Neuronal stem cell (in vitro differentiated cells): ENCODE measurements at places on chromosomes 7 and 10.
A peak's percentile ranks its signal among the peaks of the same experiment; 100 is the strongest.

- H3K4me3 ChIP-seq, result no peak overlapping the region
- no peak for DNase-seq
- no peaks in the 10 kb centered on the region for H3K27me3 ChIP-seq
- no peaks in the 10 kb centered on the region for H3K4me1 ChIP-seq
- no peaks in the 10 kb centered on the region for H3K36me3 ChIP-seq
- H3K27ac ChIP-seq, result no peak overlapping the region
Measured at GRCh38 chr7:95794917-95795515, 22.7 kb downstream of the DYNC1I1 start.

DNA sequence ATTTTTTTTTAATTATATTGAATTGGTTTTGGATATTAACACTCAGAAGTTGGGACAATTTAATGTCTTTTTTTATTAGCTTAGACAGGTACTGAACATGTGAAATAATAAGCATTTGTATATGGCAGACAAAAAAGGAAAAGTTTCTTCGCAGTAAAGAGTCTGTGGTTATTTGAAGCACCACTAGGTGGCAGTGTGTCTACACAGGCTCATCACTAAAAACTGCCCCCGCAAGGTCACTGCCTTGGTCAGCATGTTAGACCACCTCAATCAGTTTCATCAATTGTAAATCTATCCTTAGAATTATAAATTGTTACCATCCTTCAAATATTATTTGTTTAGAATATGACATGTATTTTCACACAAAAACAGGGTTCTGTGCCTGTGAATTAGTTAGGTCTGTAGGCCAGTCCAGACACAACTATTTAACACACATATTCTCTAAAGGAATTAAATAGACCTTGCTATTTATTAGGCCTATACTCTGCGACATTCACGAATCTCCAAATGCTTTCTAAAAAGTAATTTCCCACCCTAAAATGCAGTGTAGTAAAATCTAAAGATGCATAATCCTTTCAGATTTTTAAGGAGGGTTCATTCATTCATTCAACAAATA, 17.0 kb downstream of the PNLIPRP3 start:
- no peak overlapping the region for H3K27ac ChIP-seq
- no peaks in the 10 kb centered on the region for H3K4me1 ChIP-seq
- H3K27me3 ChIP-seq, result no peaks in the 10 kb centered on the region
- no peaks in the 10 kb centered on the region for H3K36me3 ChIP-seq
- DNase-seq, result peak; percentile 23
- H3K4me3 ChIP-seq, result no peak overlapping the region

DNA sequence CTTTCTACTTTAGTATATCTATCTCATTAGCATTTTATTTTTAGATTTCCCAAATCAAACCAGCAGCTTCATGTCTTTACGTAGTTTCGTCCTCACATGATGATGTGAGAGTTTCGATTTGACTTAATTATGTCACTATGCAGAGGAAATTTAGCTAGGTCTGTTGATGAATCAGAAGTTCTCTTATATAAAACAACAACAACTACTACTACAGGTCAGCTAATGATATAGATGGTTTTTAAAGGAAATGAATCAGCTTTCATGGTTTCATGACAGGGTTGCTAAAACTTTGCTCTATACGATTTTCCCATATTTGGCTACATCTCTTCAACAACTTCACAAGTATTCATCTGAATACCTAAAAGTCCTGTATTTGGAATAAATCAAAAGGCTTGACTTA, 28.6 kb downstream of the JAZF1 start:
- no peaks in the 10 kb centered on the region for H3K27me3 ChIP-seq
- no peak overlapping the region for H3K4me3 ChIP-seq
- H3K4me1 ChIP-seq, result no peaks in the 10 kb centered on the region
- no peaks in the 10 kb centered on the region for H3K36me3 ChIP-seq
- no peak for DNase-seq

DNA sequence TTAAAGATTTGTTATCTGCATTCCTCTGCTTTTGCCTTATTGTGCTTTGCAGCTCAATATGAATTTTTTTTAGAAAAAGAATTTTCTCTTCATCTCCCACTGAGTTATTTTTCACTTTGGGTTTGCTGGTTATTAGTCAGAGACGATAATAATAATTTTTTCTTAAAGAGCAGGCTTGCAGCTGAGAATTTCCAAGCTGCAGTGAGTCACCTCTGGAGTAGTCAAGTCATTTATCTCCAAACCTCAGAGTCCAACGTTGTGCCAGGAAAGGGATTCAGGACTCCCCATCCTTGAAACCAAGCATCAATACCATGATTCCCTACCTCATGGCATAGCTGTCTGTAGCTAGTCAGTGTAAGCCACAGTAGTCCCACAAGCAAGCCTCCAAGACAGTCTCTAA, 15.2 kb upstream of the EGR2 start:
- H3K4me1 ChIP-seq, result no peaks in the 10 kb centered on the region
- H3K4me3 ChIP-seq, result no peak overlapping the region
- DNase-seq, result no peak
- no peak overlapping the region for H3K27ac ChIP-seq
- no peaks in the 10 kb centered on the region for H3K36me3 ChIP-seq

GRCh38 chr10:97083228-97083829, 102.4 kb downstream of the SLIT1 start:
- no peaks in the 10 kb centered on the region for H3K36me3 ChIP-seq
- peaks cover 3% of the 10 kb centered on the region for H3K4me1 ChIP-seq
- H3K4me3 ChIP-seq, result no peak overlapping the region
- no peak for DNase-seq
- H3K27me3 ChIP-seq, result no peaks in the 10 kb centered on the region

GRCh38 chr7:116165717-116166116, 44.6 kb upstream of the TES start:
- H3K4me1 ChIP-seq, result no peaks in the 10 kb centered on the region
- no peaks in the 10 kb centered on the region for H3K27me3 ChIP-seq
- H3K27ac ChIP-seq, result no peak overlapping the region
- no peaks in the 10 kb centered on the region for H3K36me3 ChIP-seq

DNA sequence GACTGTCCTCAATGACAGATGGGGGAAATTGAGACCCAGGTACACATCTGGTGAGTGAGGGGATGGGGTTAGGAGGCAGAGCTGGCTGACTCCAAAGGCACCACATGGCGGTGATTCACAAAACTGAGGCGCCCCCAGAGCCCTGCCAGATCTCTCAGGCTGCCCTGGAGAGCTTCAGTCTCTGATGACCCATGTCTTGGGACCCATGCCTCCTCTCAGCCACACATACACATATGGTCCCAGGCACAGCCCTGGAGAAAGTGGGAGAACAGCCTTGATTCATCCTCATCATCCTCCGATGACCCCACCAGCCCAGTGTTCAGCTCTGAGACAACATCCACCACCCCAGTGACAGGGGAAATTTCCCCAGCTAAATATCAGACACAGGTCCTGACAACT, 426.0 kb downstream of the RPS24 start:
- H3K4me3 ChIP-seq, result no peak overlapping the region
- no peaks in the 10 kb centered on the region for H3K36me3 ChIP-seq
- peaks cover 2% of the 10 kb centered on the region for H3K27me3 ChIP-seq
- no peak for DNase-seq
- H3K4me1 ChIP-seq, result peaks cover 14% of the 10 kb centered on the region

- H3K4me1 ChIP-seq, result peaks cover 7% of the 10 kb centered on the region
- H3K27me3 ChIP-seq, result no peaks in the 10 kb centered on the region
- H3K36me3 ChIP-seq, result no peaks in the 10 kb centered on the region
- no peak for DNase-seq
- H3K4me3 ChIP-seq, result no peak overlapping the region
Measured at GRCh38 chr10:1399431-1400100, 337.8 kb downstream of the ADARB2 start.

DNA sequence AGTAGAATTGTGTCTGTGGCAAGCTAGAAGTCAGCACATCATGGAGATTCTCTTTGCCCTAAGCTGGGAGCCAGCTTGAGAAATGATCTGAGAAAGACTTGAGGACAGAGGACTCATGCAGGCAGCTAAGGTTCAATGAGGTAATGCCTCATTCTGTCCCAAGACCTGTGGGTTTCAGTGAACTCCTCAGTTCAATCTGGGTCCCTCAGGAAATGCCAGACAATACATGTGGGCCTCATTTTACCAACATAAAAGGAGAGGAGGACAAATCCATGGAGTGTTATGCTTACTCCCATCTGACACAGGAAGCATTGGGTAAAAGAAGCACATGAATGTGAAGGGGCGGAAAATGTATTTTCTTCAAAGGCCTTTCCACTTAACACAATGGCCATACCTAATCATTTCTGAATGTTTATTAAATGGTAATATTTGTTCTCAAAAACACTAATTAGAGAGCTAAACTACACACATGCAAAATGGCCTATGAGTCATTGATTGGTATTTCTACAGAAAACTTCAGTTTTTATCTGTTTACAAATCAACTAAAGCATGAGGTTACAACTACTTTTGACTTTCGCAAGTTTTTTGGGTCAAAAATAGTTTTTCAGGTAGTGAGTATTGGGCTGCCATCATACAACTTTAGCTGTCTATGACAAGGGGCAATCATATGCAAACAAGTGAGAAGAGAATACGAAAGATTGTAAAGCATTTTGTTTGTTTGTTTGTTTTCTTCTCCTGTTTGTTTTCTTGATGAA, 205.3 kb downstream of the CHRM2 start:
- DNase-seq, result no peak
- H3K4me1 ChIP-seq, result no peaks in the 10 kb centered on the region
- no peak overlapping the region for H3K27ac ChIP-seq

DNA sequence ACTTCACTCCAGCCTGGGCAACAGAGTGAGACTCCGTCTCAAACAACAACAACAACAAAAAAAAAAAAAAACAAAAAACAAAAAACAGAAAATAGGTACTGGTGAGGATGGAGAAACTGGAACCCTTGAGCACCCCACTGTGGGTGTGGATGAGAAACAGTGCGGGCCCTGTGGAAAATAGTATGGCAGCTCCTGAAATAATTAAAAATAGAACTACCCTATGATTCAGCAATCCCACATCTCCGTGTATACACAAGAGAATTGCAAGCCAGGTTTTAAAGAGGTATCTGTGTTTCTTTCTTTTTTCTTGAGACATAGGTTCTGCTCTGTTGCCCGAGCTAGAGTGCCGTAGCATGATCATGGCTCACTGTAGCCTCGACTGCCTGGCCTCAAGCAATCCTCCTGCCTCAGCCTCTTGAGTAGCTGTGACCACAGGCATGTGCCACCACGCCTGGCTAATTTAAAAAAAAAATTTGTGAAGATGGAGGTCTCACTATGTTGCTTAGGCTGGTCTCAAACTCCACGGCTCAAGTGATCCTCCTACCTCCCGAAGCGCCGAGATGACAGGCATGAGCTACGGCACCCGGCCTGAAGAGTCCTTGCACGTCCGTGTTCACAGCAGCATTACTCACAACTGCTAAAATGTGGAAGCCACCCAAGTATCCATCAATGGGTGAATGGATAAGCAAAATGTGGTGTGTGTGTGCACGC, 39.5 kb downstream of the EBF3 start:
- H3K4me3 ChIP-seq, result no peak overlapping the region
- no peaks in the 10 kb centered on the region for H3K27me3 ChIP-seq
- H3K27ac ChIP-seq, result no peak overlapping the region
- no peaks in the 10 kb centered on the region for H3K36me3 ChIP-seq
- DNase-seq, result no peak

- H3K27ac ChIP-seq, result no peak overlapping the region
- no peak for DNase-seq
- H3K36me3 ChIP-seq, result no peaks in the 10 kb centered on the region
- H3K27me3 ChIP-seq, result no peaks in the 10 kb centered on the region
- H3K4me3 ChIP-seq, result no peak overlapping the region
Measured at GRCh38 chr7:127850195-127850594, 181.0 kb downstream of the LRRC4 start.

DNA sequence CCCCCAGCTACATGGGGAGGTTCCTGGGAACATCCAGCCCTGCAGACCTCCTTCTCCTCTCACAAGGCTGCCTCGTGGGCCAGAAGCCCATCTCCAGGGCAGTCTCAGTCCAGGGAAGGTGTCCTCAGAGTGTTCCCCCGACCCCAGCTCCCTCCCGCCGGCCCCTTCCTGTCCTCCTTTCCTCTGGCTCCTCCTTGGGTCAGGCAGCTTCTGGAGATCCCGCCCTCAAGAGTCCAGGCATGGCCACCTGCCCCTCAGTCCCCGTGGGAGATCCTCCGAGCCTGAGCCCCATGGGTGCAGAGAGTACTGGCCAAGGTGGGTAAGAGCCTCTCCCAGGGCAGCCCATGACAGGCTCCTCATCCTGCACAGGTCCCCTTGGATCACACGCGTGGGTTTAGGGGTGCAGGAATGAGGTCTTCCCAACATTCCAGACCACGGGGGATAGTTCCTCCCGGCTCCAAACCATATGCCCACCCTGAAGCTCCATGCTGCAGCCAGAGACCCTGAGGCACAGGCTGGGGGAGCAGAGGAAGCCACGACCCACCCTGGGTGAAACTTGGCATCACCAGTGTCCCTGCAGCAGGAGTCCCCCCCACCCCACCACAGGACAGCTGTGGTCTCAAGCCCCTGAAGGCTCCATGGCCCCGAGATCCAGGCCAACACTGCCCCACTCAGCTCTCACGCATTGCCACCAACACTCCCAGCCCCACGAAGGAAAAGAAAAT, 65.5 kb downstream of the OAT start:
- no peaks in the 10 kb centered on the region for H3K36me3 ChIP-seq
- H3K27me3 ChIP-seq, result no peaks in the 10 kb centered on the region
- DNase-seq, result no peak

GRCh38 chr10:47173929-47174442, 126.0 kb upstream of the GDF10 start:
- peaks cover 12% of the 10 kb centered on the region for H3K4me1 ChIP-seq
- no peaks in the 10 kb centered on the region for H3K27me3 ChIP-seq
- H3K27ac ChIP-seq, result no peak overlapping the region
- no peaks in the 10 kb centered on the region for H3K36me3 ChIP-seq
- no peak for DNase-seq

DNA sequence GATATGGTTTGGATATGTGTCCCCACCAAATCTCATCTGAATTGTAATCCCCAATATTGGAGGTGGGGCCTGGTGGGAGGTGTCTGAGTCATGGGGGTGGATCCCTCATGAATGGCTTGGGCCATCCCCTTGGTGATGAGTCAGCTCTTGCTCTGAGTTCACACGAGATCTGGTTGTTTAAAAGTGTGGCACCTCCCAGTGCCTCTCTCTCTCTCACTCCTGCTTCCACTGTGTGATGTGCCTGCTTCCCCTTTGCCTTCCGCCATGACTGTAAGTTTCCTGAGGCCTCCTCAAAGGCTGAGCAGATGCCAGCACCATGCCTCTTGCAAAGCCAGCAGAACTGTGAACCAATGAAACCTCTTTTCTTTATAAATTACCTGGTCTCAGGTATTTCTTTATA, 4.8 kb upstream of the GCK start:
- H3K4me1 ChIP-seq, result peaks cover 4% of the 10 kb centered on the region
- H3K36me3 ChIP-seq, result no peaks in the 10 kb centered on the region
- H3K27me3 ChIP-seq, result no peaks in the 10 kb centered on the region
- no peak overlapping the region for H3K27ac ChIP-seq

GRCh38 chr7:90180649-90181048, 26.4 kb downstream of the STEAP1 start:
- no peaks in the 10 kb centered on the region for H3K4me1 ChIP-seq
- no peaks in the 10 kb centered on the region for H3K27me3 ChIP-seq
- no peak overlapping the region for H3K27ac ChIP-seq
- no peaks in the 10 kb centered on the region for H3K36me3 ChIP-seq
- H3K4me3 ChIP-seq, result no peak overlapping the region
- no peak for DNase-seq
